ENCODE measurements at places on chromosomes 12 and 14.
A peak's percentile ranks its signal among the peaks of the same experiment; 100 is the strongest.

GRCh38 chr12:56683-57346, 9.8 kb upstream of the IQSEC3 start:
- no peak for DNase-seq

DNA sequence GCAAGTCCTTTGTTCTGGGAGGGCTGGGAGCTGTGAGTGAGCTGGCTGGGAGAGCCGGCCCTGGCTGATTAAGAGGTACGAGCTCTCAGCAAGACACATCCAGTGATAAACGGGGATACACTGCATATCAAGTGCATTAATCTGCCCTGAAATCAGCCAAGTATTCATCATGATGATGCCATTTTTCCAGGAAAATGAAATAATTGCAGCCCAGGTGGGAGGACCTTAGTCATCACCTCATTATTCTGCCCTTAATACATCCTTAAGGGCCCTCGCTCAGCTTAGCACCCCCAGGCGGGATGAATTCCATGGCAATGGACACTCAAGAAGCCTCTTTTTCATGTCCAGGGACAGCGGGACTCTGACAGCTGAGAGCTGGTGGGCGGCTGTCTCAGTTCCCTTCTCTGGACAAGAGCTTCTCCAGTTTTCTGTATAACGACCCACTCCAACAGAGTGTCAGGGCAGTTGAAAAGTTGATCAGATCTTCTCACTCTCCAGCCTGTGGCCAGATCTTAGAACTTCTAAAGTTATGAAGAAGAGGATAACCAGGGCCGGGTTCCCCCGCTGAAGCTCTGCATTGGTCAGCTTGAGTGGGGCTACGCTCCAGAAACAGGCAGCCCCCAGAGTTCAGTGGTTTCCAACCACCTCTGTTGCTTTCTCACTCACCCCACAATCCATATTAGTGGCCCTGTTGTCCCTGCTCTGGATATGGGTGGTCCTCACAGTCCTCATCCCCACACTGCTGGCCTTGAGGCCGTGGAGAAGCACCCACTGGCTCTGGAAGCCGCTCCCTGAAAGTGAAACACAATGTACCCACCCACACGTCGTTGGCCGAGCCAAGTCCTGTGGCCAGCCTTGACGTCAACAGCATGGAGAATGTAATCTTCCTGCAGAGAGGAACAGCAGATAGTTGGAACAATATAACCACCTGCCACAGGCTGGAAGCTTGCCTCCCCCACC, 306.2 kb upstream of the DIO3 start:
- no peak for DNase-seq

DNA sequence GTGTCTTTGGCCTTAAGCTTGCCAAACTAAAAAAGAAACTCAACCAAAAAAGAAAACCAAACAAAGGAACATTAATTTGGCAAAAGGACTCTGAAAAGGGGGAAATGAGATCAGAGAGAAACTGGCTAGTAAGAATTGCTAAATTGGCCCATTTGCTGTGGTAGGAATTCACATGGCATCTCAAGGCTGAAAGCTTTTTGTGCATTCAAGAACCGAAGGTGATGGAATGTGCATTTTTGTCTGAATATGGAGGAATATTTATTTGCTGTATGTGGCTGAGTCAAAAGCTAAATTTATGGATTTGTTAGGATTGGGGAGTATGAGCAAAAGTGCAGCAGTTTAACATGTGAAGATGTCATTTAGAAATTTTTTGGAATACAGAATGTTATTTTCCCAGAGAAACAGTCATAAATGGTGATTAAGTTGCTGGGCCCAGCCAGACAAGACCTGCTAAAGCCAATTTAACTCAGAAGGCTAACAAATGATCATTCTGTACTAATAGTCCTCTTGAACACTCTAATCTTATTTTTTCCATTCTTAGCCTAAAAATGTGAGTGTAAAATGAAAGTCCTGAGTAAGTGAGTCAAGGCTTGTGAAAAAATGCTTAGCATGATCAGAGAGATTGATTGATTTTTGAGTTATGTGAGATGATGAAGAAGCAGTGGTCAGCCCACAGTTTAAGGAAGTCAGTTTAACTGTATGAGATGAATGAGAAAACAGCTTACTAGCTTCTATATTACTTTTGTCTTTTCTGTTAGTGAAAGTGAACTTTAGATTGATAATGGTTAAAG, 94.1 kb downstream of the ANO6 start:
- peak; percentile 40 for DNase-seq

DNA sequence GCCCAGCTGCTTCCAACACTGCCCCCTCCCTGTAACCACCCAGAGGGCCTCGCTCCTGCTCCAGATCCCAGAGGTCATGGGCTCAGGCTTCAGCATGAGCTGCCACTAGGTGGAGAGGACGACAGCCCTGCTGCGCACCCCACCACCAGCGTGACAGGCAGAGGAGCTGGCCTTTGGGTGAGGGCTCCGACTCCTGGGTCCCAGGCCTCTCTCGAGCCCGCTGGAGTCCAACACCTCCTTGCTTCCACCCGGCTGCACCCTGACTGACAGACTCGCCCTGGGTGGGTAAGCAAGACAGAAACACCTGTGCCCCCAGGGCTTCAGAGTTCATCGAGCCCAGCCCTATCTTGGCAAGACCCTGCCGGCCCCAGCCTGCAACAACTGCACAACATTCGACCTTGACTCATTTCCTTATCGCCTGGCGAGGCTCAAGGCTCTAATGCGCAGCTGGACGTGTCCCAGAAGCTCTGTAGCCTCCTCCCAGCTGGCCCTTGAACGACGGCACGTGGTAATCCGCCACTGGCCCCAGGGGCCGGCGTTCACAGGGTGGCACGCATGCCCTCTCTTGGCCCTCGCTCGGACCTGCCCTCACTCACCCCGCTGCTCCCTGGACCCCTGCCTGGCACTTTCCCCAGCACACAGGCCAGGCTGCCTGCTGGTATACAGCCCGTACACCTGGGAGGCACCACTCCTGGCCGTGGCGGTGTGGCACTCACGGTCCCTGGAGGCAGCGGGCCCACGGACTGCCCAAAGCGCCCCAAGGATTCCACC, 28.0 kb downstream of the VPS37B start:
- DNase-seq, result no peak

DNA sequence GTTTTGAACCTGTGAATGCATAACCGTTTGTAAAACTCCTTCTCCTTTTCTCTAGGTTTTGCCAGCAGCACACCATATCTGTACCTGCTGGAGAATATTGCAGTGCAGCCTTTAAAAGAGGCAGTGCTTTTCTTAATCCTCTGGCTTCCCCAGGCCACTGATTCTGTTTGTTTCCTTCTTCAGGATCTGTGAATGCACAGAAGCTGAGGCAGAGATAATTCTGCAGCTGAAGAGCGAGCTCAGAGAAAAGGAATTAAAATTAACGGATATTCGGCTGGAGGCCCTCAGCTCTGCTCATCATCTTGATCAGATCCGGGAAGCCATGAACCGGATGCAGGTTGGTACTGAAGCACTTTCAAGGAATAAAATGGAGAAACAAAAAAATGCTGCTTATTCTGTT, 348.7 kb downstream of the NAV3 start:
- DNase-seq, result peak; percentile 62

- DNase-seq, result no peak
Observed at GRCh38 chr12:65280306-65280705, 1.8 kb downstream of the MSRB3 start.
